ENCODE measurements at places on chromosomes 12 and 14.

DNA sequence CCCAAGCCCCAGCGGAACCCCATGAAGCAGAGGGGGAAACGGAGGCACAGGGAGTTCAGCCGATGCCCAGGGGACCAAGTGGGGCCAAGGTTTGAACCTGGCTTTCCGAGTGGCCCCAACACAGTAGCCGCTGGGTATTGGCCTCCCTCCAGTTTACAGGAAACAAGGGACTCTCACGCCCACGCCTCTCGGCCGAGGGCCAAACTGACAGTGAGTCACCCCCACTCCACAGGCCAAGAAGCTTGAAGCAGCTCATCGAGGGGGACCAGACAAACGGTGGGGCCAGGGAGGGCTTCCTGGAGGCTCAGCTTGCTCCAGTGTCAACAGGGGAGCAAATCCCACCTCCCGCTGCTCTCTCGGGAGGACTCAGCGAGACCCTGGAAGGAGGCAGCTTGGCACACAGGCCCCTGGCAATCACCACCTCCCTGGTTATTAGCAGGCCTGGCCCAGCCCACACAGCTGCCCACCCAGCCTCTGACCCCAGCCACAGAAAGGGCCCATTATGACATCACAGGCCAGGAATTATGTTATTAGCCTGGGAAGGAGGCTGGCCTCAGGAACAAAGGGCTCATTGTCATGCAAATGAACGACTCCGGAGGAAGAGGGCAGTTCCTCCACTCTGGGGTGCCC is 54.6 kb downstream of the NCOR2 start:
- no peak for DNase-seq

DNA sequence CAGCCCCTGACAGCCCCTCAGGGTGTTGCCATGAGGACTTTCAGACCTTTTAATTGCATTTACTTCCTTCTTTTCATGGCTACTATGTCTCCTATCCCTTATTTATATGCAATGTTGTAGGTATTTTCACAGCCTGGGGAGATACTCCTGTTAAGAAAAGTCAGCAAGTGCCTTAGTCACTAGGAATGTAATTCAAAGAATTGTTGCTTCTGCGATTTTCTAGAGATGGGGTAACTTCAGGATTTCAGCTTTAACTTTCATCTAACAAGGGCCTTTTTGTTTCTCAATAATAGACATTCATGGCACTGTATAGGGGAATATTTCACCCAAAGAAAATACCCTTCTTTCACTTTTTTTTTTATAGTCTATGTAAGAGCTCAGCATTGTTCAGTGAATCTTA is 533.3 kb upstream of the MIS18BP1 start:
- DNase-seq = no peak

GRCh38 chr14:100654814-100655740 is 67.9 kb upstream of the BEGAIN start:
- DNase-seq = peak; percentile 59

- no peak for DNase-seq
Observed at GRCh38 chr14:93764211-93764659, 24.1 kb downstream of the PRIMA1 start.

GRCh38 chr14:74326369-74327152 is 21.7 kb upstream of the VRTN start:
- DNase-seq = no peak

Measured in activated CD4-positive, alpha-beta T cell treated with anti-CD3 and anti-CD28 coated beads for 36 hours (primary cell).